ENCODE measurements at places on chromosomes 16 and 17.

DNA sequence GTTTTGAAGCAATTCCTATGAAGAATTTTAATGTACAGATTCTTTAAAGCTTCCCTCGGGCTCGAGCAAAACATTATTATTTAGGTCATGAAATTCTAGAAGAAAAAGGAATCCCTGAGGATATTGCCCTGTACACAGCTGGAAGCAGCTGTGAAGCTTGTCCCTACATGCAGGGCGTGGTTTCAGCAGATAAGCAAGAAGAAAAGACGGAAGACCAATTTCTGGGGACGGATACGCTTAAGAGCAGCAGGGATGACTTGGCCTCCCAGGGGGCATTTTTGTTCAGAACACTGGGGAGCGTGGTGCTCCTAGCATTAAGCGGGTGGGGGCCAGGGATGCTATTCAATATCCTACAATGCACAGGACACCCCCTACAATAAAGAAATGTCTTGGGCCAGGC, 34.3 kb downstream of the LITAF start:
- DNase-seq, result no peak

- no peak for DNase-seq
Observed at GRCh38 chr17:36198831-36199465, 2.4 kb upstream of the CCL3L1 start.

GRCh38 chr17:63689479-63689878, 10.4 kb downstream of the LIMD2 start:
- DNase-seq, result no peak

DNA sequence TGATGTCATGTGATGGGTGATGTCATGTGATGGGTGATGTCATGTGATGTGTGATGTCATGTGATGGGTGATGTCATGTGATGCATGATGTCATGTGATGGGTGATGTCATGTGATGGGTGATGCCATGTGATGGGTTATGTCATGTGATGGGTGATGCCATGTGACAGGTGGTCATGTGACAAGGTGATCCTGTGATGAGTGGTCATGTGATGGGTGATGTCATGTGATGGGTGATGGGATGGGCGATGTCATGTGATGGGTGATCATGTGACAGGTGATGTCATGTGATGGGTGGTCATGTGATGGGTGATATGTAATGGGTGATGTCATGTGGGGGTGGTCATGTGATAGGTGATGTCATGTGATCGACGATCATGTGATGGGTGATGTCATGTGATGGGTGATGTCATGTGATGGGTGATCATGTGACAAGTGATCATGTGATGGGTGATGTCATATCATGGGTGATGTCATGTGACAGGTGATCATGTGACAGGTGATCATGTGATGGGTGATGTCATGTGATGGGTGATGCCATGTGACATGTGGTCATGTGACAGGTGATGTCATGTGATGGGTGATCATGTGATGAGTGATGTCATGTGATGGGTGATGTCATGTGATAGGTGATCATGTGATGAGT, 17.2 kb downstream of the CD300LB start:
- DNase-seq, result peak; percentile 28

DNA sequence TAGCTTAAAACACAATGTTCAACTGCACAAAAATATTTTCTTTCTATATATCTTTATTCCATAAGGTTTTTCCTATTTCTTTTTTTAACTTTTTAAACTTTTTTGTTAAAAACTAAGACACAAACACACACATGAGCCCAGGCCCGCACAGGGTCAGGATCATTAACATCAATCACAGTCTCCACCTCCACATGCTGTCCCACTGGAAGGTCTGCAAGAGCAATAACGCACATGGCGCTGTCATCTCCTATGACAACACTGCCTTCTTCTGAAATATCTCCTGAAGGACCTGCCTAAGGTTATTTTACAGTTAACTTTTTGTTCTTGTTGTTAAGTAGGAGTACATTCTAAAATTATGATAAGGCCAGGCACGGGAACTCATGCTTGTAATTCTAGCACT, 4.1 kb downstream of the CFAP20 start:
- no peak for DNase-seq

- peak; percentile 9 for DNase-seq
Observed at GRCh38 chr17:80122926-80123505, 21.6 kb downstream of the GAA start.

- no peak for DNase-seq
Observed at GRCh38 chr16:70768203-70768580, 32.8 kb downstream of the VAC14 start.

DNA sequence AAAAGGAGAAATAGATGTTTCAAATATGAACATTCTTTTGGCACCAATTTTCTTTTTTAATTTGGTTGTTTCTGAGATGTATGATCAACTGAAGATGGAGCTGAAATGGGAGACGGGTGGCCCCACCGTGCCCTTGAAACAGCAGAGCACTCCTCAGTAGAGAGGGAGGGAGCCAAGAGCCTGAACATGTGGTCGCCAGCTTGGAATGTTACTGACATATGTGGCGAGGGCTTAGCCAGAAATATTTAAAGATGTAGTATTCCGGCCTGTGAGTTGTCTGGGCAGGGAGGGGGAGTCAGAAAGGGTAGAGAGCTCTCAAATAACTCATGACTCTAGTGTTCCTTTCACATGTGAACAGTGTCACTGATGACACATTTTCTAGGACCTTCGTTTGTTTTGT, 13.3 kb upstream of the MRC2 start:
- DNase-seq, result no peak

GRCh38 chr16:66682271-66682670, 14.3 kb downstream of the CMTM4 start:
- no peak for DNase-seq

- no peak for DNase-seq
Observed at GRCh38 chr17:40605306-40605705, 40.0 kb upstream of the CCR7 start.

- DNase-seq, result no peak
Observed at GRCh38 chr17:28518132-28518531, 12.0 kb downstream of the FOXN1 start.

DNA sequence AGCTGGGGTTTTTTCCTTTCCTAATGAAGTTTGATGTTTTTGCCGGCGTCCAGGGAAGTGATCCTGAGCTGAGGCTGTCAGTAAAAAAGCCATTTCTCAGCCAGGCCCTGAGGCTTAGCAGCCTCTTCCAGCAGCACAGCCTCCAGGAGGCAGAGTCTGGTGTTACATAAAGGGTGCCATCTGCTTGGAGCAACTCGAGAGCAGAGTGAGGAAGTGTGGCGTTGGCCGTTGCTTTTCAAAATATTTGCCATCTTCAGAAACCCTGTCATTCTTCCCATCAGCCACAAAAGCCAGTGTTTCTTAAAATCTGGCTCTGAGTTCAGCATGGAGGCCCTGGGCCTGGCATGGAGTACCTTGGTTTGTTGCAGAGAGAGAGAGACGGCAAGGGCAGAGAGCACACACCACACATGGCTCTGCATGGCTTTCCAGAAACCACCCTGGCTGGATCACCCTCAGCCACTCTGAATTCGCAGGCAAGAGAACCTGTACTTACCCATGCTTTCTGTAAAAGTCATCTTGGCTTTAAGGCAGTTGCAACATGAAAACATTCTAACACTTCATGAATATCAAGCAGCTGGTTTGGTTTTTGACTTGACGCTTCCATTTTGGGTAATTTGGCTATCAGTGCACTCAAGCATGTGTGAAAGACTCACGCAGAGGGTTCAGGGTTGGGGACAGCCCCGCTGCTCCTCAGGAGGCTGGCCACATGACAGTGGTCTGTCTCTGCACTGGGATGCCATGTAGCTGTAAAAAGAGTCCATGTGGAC, 21.0 kb downstream of the PMM2 start:
- no peak for DNase-seq

DNA sequence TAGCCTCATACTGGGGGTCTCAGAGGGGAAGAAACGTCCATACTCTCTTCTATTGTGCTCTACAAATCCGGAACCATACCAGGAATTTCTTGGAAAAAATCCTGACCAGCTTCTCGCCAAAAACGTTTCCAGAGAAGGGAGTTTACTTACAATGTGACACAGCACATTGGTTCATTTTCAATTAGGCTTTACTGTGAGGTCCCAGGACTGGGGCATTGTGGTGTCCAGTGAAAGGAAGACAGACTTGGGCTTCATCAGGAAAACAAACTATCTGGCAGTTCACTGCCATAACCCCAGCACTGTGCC, 14.7 kb downstream of the MPP2 start:
- no peak for DNase-seq

DNA sequence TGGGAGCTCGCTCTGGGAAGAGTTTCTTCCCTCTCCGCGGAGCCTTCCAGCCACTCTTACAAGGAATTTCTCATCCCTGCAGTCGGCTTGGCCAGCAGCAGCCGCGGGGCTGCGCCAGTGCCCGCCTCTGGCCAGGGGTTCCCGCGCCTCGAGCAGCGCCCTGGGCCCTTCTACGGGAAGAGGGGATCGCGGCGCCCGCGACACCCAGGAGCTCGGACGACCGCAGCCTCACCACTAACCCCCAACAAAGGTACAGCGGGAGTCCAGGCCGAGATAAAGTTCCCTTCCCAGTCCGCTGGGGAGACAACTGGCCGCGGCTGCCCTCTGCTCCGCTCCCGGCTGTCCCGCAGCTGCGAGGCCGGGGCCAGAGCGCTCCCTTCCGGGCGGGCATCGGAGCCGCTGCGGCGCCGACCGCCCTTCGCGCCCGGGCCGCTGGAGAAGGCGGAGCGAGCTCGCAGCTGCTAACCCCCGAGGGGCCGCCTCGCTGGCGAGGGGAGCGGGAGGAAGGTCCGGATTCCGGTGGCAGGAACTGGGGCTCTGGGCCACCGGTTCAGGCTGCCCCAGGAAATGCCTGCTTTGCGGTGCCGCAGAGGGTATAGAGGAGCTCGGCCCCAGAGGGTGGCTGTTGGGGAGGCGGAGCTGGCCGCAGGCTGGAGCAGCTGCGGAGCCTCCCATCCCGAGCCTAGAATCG, 3.6 kb upstream of the HS3ST3B1 start:
- DNase-seq, result no peak

- DNase-seq, result peak; percentile 18
Observed at GRCh38 chr16:2482249-2482648, 7.3 kb downstream of the TBC1D24 start.

- peak; percentile 30 for DNase-seq
Observed at GRCh38 chr17:29567554-29568330, 759 bp upstream of the TP53I13 start.

DNA sequence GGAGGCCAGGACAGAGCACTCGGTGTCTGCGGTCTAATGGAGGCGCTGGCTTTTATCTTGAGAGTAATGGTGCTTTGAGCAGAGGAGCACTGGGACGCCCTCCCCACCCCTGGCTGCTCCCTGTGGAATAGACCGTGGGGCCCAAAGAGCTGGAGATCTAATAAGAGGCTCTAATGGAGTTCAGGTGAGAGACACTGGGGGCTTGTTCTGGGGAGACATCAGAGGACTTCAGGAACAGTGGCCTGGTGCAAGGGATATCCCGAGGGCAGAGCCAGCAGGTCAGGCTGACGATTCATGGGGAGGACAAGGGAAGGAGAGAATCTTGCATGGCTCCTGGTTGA, 9.5 kb upstream of the KRT19 start:
- DNase-seq, result no peak

- no peak for DNase-seq
Observed at GRCh38 chr17:16879686-16880085, 92.2 kb downstream of the TNFRSF13B start.

GRCh38 chr17:48749621-48750553, 21.3 kb upstream of the HOXB13 start:
- no peak for DNase-seq

DNA sequence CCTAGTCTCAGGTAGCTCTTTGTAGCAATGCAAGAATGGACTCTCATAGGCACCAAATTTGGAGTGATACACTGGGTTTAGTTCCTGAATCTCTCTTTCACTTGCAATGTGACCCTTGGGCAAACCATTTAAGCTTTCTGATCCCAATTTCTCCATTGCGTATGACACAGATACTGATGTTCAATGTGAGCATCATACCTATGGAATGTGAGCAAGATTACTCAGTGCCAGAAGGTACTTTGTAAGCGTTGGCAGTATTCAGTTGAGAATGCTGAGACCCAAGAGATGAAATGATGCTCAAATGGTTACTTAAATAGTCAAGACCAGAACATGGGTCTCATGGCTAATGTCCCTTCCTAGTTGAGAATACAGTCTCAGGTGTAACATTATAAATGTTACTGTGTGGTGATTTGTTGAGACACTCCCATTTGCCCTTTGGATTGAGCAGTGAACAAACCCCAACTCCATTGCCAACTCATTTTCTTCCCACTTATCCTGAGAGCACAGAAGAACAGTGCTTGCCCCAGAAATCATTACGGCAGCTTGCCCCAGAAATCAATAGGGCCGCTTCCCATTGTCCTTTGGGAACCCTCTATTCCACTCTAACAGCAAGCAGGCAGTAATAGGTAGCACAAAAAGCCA, 134.1 kb downstream of the SOX9 start:
- DNase-seq, result no peak

DNA sequence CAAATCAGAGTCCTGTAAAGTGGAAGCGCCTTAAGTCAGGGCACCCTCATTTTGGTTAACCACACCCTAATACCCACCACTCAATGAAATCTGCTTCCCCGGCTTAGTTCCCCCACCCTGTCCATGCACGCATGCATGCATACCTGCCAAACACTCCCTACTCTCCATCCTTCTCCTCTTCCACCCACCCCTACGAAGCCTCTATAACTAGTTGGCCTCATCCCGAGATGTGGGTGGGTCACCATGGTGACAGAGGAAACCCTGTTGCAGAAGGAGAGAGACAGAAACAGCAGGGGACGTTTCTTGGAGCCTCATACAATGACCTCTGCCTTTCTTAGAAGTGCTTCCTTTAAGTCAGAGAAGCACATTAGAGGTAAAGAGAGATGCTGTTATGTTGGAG, 46.8 kb upstream of the DNAH9 start:
- DNase-seq, result no peak

GRCh38 chr16:47377154-47377553, 83.7 kb downstream of the ITFG1 start:
- DNase-seq, result no peak

- no peak for DNase-seq
Observed at GRCh38 chr16:66539623-66540469, 10.1 kb downstream of the TK2 start.

GRCh38 chr17:17837380-17837821, 615 bp upstream of the SREBF1 start:
- DNase-seq, result no peak

DNA sequence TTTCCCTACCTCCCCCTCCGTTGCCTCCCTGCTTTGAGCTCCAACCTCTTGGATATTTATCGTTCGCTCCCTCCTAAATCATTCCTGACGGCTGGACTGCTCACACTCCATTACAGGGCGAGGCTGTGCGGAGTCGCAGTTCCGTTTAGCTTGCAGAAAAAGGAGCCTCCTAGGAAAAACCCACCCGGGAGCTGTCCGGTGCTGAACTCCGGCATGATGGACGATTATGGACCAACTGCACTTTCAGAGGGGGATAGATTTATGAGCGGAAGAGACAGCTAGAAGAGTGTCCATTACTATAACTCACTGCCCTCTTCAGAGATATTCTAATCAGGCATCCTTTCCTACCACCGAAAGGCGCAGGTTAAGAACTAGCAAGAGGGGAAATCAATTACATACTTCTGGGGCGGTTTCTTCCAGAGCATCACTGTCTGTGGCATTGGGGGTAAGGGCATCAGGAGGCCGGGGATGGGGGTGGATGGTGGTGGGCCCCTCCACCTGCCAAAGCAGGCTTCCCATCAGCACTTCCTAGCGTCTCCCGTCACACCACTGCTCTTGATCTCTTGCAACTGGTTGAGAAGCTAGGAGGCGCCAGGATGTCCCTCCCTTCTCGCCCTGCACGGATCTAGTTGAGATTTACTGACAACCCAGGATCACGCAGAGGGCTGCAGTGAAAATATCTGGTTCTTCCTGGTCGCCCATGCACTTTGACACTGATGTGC, 251.2 kb downstream of the ENGASE start:
- DNase-seq, result peak; percentile 63

- no peak for DNase-seq
Observed at GRCh38 chr16:77679901-77680300, 42.4 kb upstream of the NUDT7 start.

All from mesothelial cell of epicardium (in vitro differentiated cells).